Activated T-helper 9 cell treated with anti-CD3 and anti-CD28 coated beads, Interleukin-2, amount 50 U/mL, for 16 hours (primary cell): ENCODE measurements at places on chromosomes 7 and 10.

DNA sequence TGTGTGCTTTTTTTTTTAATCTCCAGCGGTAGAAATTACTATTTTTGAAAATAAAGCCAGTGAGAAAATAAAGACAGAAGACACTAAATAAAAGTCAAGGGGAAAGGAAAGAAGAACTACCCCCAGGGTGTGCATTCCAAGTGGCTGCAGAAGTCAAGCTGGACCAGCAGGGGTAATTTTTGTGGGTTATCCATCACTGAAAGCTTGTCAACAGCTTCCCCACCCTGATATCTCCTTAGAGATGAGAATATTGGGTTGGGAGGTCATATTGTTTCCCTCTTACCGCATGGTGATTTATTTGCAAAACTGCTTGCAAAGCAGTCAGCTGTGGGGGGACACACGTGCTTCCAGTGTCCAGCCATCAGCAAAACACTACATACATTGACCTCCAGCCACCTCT, 46.4 kb downstream of the FAM107B start:
- no peak for DNase-seq

- DNase-seq, result no peak
Measured at GRCh38 chr10:1938317-1938716, 201.0 kb upstream of the ADARB2 start.

GRCh38 chr7:119969054-119969453, 303.9 kb upstream of the KCND2 start:
- DNase-seq, result no peak

- DNase-seq, result no peak
Measured at GRCh38 chr10:112280205-112280921, 2.8 kb upstream of the TECTB start.

DNA sequence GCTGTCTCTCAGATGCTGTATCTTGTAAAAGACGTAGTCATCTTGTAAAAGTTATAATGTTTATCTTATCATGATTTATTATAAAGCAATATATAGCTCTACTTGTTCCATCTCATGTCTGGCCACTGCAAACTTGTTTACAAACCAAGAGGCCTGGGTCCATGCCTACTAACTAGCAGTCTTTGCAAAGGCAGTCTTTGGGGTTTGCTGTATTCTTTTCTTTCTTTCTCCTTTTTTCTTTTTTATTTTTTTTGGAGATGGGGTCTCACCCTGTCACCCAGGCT, 272.6 kb downstream of the GATA3 start:
- no peak for DNase-seq

- no peak for DNase-seq
Measured at GRCh38 chr10:122449153-122449552, 5.3 kb upstream of the ARMS2 start.

- no peak for DNase-seq
Measured at GRCh38 chr7:131232768-131233167, 94.9 kb upstream of the MKLN1 start.

DNA sequence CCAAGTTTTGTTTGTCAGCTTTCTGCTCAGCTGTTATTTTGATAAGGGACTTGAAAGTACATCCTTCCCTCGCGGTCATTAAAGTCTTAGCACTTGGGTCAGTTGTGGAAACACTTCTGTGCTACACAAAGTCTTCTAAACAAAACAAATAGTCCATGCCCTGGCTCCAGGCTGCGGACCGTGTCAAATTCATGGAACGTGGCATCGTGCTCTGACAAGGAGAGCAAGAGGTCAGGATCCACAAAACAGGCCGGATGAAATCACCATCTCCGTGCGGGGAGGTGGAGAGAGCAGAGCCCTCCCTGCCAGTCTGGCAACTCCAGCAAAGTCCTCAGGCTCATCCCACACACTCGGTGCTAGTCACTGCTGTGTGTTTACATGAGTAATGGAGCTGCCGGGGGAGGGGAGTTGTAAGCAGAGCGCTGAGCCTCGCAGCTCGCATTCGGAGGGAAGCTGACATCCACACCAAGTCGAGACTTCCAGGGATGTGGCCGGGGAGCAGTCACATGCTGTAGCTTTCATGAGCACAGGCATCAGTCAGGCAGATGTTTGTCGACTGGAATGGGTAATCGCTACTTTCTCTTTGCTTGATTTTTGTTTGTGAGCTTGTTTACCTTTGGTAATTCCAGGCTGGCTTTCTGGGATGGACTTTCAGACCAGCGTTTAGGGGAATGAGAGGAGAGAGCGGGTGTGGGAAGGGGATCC, 147.6 kb downstream of the ARID5B start:
- peak; percentile 72 for DNase-seq

DNA sequence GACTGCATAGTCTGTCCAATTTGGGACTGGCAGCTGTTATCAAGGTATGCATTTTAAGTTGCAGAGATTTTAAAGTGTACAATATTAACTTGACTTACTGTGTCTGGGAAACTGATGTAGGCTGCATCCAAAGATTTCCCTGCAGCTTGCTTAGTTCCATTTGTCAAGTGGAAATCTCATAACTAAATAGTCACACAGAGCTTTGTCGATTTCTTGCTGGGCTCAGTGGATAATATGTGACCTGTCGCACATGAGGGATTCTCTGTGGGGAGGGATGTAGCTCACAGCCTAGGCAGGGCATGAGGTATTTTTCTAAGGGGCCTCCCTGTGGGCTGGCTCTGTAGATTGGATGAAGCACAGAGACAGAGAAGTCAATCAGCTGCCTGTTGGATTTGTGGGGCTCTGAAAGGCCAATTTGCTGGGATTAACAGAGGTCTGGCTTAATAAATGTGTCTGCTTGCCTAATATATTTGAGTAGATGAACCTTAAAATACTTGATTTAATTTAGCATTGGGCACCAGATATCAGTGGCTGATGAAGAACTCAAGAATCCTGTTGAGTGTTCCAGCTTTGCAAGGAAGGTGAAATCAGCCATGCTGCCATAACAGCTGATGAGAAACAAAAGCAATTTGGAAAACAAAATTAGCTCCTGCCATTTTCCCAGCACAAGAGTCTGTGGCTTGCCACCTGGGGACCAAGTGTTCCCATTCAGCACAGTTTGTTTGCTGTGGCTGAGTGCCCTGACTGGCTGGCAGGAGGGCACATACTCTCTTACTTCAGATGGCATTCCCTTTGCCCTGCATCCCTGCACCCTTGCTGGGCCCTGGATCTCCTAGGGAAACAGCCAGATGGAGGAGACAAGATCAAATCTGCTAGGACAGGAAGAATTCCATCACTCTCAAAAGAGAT, 598.5 kb downstream of the SORCS3 start:
- DNase-seq, result no peak

GRCh38 chr10:87844837-87845623, 18.3 kb downstream of the KLLN start:
- no peak for DNase-seq

GRCh38 chr7:137363683-137364082, 20.1 kb upstream of the PTN start:
- DNase-seq, result no peak

- peak; percentile 5 for DNase-seq
Measured at GRCh38 chr7:134710854-134711624, 64.4 kb downstream of the BPGM start.

GRCh38 chr10:112426111-112426510, 20.6 kb downstream of the ZDHHC6 start:
- DNase-seq, result no peak

DNA sequence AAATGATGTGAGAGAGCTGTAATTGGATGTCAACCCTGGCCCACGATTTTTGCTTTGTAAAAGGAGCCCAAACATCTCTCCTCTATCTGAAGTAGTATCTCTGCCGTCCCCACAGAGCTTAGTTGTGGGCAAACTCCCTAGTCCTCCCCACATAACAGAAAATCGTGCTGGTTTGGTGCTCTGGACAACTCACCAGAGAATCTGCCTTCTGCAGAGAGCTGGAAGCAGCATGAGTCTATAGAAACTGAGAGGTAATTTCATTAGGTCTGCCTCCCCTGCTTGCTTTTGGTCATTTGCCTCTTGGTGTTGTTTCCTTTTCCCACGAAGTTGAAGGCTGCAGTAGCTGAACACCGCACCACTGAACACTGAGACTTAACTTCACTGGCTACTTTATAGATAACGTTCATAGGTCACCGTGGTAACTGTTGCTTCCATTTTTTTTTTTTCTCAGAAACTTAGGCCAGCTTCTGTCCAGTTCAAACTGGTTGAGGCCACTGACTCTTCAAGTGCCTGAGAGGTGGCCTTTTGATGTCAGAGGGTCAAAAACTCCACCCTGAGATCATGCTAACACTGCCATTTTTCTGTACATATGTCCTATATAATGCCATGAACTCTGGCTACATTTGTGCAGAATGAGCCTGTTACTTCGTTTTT, 3.3 kb upstream of the CDCA7L start:
- no peak for DNase-seq

- no peak for DNase-seq
Measured at GRCh38 chr10:4070184-4070583, 285.2 kb upstream of the KLF6 start.

GRCh38 chr7:84614821-84615501, 420.4 kb upstream of the SEMA3A start:
- no peak for DNase-seq

GRCh38 chr10:106242301-106242700, 922.2 kb downstream of the SORCS1 start:
- no peak for DNase-seq

- peak; percentile 51 for DNase-seq
Measured at GRCh38 chr10:43606323-43607198, at the start of gene ZNF485. ZNF485 (plus strand) TSS chr10:43606438; CDS start chr10:43607051, 613 bp downstream.

DNA sequence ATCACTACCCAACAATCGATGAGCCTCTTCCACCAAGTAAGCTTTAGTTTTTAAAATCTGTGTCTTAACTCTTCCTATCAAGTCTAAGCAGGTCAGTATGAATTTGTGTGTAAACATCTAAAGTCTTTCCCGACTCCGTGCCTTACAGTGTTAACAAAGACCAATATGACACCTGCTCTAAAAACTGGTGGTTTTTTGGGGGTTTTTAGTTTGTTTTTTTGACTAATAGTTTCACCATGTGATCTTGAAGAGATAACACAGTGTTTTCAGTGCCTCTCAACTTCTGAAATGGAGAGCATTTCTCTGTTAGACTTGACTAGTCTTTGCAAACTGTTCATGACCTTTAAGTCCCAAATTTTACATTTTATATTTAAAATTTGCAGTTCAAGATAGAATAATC, 132.0 kb upstream of the STK17A start:
- no peak for DNase-seq

- DNase-seq, result no peak
Measured at GRCh38 chr10:118781541-118781940, 26.8 kb upstream of the CACUL1 start.

- DNase-seq, result no peak
Measured at GRCh38 chr10:30986053-30986555, 45.6 kb downstream of the ZNF438 start.

DNA sequence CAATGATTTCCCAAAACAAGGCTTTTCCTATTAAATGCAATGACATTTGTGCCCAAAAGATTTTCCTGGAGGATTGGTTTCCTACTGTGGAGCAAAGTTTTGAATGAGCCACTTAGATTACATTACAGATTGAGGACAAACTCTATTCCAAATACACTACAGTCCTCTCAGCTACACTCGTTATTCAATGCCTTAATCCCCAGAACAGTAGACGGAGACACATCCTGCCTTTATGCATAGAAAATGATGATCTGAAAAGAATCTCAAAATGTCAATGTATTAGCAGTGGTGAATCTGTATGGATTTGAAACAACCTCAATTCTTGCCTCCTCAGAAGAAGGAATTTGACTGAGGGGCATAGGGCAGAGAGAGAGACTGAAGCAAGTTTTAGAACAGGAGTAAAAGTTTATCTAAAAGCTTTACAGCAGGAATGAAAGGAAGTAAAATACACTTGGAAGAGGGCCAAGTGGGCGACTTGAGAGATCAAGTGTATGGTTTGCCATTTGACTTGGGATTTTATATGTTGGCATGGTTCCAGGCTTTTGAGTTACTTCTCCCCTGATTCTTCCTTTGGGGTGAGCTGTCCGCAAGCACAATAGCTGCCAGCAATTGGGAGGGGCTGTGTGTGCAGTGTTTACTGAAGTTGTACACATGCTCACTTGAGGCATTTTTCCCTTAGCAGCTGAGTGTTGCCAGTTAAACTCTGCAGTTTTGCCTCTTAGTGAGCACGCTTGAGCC, 891.9 kb upstream of the MBL2 start:
- DNase-seq, result no peak

- no peak for DNase-seq
Measured at GRCh38 chr7:144818511-144818910, 17.3 kb downstream of the TPK1 start.

GRCh38 chr10:132678436-132679216, 107.3 kb downstream of the NKX6-2 start:
- no peak for DNase-seq

DNA sequence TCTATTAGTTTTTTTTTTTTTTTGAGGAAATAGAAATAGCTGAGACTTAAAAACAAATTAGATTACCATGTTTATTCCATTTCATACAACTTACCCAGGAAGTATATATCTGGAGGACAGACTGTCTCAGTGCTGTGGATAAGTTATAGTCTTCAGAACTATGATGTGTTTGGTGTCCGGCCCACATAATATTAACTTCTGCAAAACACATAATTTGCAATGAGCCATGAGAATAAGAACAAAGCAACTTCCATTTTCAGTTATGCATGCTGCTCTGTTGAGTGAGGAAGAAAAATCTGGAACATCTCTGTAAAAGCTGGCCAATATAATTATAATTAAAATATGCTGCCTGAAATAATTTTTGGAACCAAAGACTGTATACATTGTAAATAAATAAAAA, 130.9 kb downstream of the AGMO start:
- no peak for DNase-seq

- no peak for DNase-seq
Measured at GRCh38 chr7:134454277-134454676, 4.6 kb downstream of the AKR1B1 start.

DNA sequence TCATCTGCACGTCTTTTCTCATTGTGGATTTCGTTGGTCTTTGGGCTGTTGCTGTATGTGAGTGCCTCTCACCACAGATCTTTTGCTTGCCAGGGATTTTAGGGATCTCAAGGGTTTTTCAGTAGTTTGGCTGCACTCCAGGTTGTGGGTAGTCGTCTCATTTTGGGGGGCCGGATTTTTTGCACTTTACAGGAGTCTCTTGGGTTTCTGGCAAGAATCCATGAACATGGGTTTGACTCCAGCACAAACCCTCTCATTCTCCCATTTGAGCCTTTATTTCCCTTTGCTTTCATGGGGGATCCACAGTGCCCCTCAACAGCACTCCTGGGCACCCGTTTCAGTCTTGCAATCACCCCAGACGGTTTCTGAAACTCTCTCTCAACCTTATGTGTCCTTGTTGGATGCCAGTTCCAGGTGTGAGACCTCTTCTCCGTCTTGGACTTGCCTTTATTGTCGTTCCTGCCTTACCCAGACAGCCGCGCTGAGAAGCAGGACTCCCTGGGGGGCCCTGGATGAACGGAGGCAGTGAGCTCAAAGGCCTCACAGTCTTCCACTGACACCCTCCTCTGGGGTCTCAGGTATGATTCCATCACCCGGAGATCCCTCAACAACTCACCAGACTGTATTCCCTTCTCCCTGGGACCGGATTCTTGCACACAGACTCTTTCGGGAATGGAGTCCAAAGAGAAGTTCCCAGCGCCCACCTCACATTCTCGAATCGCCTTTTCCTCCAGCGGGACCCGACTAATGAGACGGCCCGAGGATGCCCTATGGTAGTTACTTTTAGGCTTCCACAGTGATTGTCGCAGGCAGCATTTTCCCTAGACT, 18.8 kb upstream of the ZNF273 start:
- DNase-seq, result no peak
